Epithelial cell of umbilical artery (primary cell): ENCODE measurements at places on chromosomes 1 and 21. TPM values are rescaled to one million over a fixed set of nuclear protein-coding genes. Genes with fewer than 3 reads are reported as not detected.

The LCK gene
- 0.32 TPM in 1 of 2 replicates, not detected in the other for total RNA-seq

The TRNP1 gene
- total RNA-seq: 7.5 and 11.7 TPM in 2 replicates

The ANGPTL7 gene
- total RNA-seq: not detected in 2 replicates

The COPA gene
- 259 and 315 TPM in 2 replicates for total RNA-seq

The ASTN1 gene
- total RNA-seq: not detected in 2 replicates

The TMIGD3 gene
- total RNA-seq: 0.32 TPM in 1 of 2 replicates, not detected in the other

The CSDE1 gene
- 571 and 760 TPM in 2 replicates for total RNA-seq

The ZSWIM5 gene
- 0.30 and 0.32 TPM in 2 replicates for total RNA-seq
